ENCODE measurements at places on chromosomes 2 and 18.

DNA sequence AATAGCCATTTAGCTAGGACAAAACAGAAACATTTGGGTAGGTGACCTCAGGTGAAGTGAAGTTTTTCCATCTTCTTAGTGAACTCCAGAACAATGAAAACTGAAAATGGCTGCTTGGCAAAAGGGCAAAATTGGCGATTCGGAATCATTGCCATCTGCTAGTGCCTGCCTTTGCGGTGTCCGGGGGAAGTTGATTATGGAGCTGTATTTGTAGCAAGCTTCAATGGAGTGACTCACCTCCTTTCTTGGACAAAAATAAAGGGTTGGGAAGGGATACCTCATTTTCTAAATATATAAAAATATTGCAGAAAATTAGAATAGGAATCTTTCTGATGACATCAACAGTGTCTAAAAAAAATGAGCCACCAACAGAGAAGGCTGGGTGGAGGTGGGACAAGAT, 460.5 kb downstream of the TGIF1 start:
- no peak for DNase-seq

DNA sequence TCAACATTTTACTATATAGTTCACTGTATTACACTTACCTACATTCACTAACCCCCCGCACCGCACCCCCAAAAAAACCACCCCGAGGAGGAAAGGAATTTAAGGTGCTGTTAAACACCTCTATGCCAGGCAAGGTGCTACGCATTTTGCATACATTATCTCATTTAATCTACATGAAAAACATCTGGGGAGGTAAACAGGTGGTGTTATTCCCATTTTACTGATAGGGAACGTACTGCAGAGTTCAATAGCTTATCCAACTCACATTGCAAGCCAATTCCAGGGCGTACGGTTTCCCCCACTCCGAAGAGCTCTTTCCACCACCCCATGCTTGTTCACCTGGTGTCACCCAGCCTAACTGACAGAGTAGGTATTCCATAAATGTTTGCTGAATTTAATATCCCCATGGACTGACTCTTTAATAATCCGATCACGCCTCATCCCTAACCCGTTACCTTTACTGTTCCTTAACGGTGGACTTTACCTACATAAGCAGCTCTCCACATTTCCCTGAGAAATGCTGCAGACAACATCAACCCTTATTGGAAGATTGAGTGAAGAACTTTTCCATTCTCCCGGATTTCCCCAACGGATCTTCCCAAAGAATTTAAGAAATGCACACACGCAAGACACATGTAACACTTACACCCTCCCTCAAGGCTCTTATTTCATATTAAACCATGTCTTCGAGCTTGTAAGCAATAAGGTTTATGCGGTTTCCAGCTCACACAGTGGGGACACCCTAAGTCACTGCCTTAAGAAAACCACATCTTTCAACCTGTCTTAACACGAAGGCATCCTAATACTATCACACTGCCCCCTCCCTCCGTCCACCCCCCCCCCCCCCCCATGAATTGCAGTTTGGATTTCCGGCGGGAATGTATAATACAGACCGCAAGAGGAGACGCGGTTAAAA, 1.2 kb downstream of the RAPH1 start:
- DNase-seq: peak; percentile 21

DNA sequence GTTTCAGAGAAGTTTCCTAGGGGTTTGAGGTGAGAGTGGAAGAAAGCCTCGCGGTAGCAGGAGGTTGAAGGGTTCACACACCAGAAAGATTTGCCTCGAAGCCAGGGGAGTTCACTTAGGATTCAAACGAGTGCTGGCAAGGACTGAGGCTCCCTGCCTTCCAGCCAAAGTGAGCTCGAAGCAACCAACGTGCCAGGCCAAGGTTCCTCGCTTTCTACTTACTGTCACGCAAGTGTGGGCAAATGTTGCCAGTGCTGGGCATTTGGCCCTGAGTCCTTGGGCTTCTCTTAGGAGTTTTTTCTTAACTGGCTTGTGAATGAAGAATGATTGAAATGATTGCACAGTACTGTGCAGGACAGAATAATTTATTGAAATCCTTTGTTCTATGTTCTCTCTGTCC, 53.6 kb downstream of the TMEM178A start:
- DNase-seq: no peak

DNA sequence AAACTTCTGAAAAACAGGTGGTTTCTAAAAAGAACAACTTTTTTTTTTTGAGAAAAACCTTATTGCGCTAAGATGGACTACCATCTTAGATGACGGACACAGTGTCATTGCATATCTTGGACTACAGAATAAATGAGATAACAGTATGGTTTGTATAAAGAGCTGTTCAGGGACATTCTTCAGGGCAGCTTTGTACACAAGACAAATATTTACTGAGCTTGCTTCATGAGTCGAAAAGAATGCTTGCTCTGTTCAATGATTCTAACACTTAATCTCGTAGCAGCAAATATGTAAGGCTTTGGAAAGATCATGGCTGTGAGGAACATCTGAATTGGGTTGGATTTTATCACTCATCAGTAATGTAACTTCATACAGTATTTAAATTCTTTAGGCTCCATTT, 282.5 kb upstream of the CWC22 start:
- no peak for DNase-seq

GRCh38 chr2:160570376-160570775, 76.8 kb upstream of the RBMS1 start:
- no peak for DNase-seq

DNA sequence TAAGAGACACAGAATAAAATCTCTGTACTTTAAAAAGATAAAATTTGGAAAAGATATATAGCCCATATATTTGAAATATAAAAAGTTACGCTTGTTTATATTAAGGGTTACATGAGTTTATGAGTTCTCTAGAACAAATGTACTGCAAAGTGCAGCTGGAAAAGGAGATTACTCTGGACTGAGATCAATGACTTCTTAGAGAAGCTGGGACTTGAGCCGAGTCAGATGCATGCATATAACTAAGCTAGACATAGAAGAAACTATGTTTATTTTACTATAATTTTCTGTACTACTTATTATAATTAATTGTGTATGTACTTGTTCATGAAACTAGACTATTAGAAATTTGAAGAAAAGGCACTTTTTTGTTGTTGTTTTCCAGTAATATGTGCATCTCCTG, 170.3 kb upstream of the NXPH2 start:
- DNase-seq: no peak

DNA sequence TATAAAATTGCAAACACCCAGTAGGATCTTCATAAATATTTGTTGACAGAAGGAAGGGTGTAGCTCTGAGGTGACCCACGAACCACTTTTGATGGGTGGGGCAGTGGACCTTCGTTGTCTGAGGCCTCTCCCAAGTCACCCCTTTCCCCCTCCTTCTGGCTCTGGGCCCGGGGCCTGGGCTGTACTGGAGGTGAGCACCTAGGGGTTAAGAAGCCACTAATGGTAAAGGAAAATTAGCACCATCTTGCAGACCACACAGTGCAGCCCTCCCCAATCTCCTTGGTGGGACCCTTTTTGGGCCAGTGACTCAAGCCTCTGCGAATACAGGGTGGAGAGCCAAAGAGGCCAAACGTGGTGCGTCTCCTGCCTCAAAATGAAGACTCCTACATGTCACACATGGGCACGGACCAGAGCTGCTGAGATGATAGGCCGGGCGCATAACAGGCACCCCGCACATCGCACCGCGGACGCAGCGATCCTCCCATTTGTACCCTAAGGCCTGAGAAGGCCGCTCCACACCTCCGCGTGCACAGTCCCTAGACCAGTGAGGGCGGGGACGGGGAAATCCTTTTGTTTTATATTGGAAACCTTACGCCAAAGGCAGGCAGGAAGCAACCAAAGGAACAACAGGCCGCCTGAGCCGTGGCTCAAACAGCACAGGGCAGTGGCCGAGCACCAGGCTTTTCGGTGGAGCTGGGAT, 31.9 kb upstream of the ATP6V1B1 start:
- DNase-seq: no peak

GRCh38 chr18:36469461-36469860, 171.9 kb downstream of the FHOD3 start:
- no peak for DNase-seq

GRCh38 chr18:6504605-6505497, 90.1 kb upstream of the L3MBTL4 start:
- DNase-seq: no peak

GRCh38 chr2:149161481-149162225, 123.2 kb downstream of the LYPD6B start:
- DNase-seq: no peak

- DNase-seq: peak; percentile 46
These were observed 2.0 kb downstream of the PHLPP1 start for GRCh38 chr18:62717169-62717924.

DNA sequence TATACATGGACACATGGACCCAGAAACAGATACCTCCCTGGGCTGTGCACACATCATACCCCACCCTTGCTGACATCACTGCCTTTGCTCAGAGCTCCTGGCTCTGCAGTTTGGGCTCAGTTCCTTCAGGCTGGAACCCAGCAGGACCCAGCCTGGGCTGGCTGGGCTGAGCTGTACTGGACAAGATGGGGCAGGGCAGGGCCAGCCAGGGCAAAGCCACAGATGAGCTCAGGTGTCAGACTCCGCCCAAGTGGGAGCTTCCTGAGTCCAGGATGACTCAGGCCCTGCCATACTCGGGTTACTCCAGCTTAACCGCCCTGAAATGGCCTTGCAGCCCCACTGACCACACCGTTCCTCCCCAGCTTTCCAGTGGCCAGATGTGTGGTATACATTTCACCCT, 284.9 kb downstream of the OSR1 start:
- DNase-seq: no peak

- peak; percentile 51 for DNase-seq
These were observed 54.1 kb upstream of the HS6ST1 start for GRCh38 chr2:128372621-128373341.

GRCh38 chr2:46366668-46367052, 69.5 kb downstream of the EPAS1 start:
- no peak for DNase-seq

- peak; percentile 47 for DNase-seq
These were observed 86.5 kb upstream of the EPB41L3 start for GRCh38 chr18:5630057-5630899.

GRCh38 chr2:233117351-233117750, 57.2 kb downstream of the INPP5D start:
- no peak for DNase-seq

DNA sequence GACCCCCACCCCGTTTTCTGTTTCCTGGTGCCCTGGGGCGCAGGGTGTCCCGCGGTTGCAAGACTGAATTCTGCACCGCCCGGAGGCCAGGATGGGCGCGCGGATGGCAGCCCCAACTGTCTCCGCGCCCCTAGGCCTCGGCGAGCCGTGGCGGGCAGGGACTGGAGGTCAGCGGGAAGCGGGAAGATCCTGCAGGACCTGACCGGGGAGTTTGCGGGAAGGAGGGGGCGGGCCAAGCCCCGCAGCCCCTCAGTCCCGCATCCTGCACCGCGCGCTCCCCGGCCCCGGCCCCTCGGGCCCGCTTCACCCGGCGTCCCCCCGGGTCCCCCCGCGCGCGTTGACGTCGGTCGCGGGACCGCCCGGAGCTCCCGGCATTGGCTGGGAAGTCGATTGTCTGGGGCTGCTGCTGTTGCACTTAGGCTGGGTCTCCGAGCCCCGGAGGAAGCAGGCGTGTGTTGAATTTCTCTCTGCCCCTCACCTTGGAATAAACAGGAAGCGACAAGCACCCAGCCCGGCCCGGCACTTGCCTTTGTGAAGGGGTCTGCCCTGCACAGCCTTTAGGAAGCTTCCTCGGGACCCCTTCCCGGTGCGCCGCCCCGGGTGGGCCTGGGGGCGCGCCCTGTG, at the start of gene LDLRAD4:
Gene LDLRAD4, plus strand, starts transcription at position 393 of the 624 bp plus-strand sequence.
- peak; percentile 52 for DNase-seq

DNA sequence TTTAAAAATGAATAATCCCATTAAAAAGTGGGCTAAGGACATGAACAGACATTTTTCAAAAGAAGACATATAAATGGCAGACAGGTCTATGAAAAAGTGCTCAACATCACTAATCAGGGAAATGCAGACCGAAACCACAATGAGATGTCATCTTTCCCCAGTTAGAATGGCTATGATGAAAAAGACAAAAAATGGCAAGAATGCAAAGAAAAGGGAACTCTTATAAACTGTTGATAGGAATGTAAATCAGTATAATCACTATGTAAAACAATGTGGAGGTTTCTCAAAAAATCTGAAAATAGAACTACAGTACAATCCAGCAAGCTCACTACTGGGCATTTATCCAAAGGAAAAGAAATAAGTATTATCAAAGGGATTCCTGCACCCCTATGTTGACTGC, 169.2 kb downstream of the METTL4 start:
- DNase-seq: no peak

DNA sequence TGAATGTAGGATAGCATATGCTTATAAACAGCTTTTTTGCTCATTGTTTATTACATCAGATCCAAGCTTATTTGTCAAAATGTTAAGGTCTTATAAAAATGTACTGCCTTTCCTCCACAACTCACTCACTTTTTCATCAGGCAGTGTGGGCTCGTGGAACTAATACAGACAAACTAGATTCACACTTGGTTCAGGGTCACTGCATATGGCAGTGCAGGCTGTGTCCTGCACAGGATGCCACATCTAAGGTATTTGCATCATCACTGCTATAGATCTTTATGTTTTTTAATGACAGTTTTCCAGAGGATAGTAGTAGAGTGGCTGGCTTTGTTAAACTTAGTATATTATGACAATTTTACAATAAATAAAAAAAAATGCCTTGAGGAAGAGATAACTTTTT, 381.0 kb downstream of the CLIP4 start:
- no peak for DNase-seq

- no peak for DNase-seq
These were observed 43.7 kb downstream of the COA5 start for GRCh38 chr2:98564541-98565132.

DNA sequence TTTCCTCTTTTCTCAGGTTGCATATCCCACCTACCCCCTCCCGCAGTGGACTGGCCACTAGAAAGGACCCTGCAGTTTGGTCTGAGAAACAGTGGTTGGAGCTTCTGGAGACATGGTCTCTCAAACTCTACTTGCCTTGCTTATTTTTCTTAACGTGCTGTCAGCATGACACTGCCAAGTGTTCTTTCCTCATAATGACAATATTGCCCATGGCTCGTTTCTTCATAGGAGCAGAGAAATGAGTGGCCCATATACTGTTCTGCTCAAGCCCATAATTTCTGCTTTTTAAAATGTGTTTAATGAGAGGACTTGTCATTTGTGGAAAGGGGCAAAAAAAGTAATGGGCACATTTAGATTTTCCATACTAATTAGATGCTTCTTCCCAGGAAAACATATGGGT, 828.7 kb downstream of the BCL11A start:
- no peak for DNase-seq
